Activated naive CD4-positive, alpha-beta T cell treated with anti-CD3 and anti-CD28 coated beads for 36 hours (primary cell): ENCODE measurements at places on chromosomes 4 and X. TPM values are rescaled to one million over a fixed set of nuclear protein-coding genes. Genes with fewer than 3 reads are reported as not detected.

- DNase-seq = no peak
These were observed 49.0 kb upstream of the TRAM1L1 start for GRCh38 chr4:117134386-117134785.

- no peak for DNase-seq
These were observed 175.2 kb downstream of the MGST2 start for GRCh38 chr4:139840773-139841172.

Gene NEUROG2
- total RNA-seq = 0.14 TPM

DNA sequence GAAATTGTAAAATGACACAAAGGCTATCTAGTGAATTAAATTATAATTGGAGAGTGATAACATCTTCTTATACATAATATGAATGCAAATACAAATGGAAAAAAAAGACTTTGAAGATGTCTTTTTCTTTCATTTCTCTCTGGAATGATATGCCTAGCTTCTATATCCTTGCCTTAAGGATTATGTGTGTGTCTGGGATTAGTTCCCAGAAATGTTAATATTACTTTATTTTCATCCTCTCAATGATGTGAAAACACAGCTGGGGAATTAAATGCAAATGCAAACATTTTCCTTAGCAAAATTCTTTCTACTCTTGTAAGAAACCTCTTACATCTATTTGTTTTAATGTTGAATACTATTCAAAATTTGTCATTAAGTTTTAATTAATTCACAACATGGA, 441.9 kb downstream of the FSTL5 start:
- DNase-seq = no peak

Gene POU3F4
- not detected for total RNA-seq

GRCh38 chr4:165986956-165987698, 114.1 kb downstream of the TLL1 start:
- no peak for DNase-seq

DNA sequence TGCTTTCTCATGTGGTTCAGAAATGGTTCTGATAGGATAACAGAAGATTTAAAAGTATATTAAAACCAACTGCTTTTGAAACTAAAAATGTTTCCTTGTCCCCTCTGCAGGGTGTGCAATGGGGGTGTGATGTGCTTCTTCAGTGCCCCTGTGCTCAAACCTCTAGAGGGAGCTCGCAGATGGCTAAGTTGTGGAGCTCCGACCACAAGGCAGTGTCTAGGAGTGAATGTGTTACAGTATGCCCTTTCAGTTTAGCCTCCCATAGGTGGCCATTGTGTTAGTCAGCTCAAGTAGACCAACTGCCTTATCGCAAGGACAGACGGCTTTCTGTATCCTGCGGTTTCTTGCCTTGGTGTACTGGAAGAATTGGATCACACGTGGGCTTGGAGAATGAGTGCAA, 130.5 kb downstream of the TENT5D start:
- DNase-seq = no peak

Gene SSX4
- total RNA-seq = not detected

DNA sequence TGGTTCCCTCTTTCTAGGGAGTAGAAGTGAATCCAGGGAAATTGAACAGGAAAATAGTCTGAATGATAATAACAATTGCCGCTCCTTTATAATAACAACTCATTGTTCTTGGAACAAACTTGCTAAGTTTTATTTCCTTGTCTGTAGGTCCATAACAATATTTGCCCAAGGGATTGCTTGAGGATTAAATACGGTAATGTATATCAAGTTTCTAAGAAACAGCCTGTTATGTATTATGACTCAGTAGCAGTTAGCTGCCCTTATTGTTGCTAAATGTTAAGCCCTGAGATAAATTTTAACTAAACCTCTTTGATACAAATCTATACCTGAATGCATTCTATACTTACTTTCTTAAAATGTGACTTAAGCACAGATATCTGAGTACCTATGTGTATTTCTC, 215.9 kb upstream of the AADAT start:
- DNase-seq = no peak

Gene SH2D1A
- 17.2 TPM for total RNA-seq

- DNase-seq = no peak
These were observed 36.0 kb downstream of the SORBS2 start for GRCh38 chr4:185775792-185776555.

GRCh38 chrX:56099271-56099670, 132.9 kb upstream of the KLF8 start:
- DNase-seq = no peak

Gene CT47B1
- not detected for total RNA-seq

GRCh38 chr4:8457646-8458252, 17.2 kb downstream of the TRMT44 start:
- DNase-seq = no peak

- peak; percentile 83 for DNase-seq
These were observed at the start of gene DCTD for GRCh38 chr4:182917182-182918043. TSS of gene DCTD (minus strand) at chr4:182917386. CDS start at chr4:182915568, 1,818 bp downstream.

DNA sequence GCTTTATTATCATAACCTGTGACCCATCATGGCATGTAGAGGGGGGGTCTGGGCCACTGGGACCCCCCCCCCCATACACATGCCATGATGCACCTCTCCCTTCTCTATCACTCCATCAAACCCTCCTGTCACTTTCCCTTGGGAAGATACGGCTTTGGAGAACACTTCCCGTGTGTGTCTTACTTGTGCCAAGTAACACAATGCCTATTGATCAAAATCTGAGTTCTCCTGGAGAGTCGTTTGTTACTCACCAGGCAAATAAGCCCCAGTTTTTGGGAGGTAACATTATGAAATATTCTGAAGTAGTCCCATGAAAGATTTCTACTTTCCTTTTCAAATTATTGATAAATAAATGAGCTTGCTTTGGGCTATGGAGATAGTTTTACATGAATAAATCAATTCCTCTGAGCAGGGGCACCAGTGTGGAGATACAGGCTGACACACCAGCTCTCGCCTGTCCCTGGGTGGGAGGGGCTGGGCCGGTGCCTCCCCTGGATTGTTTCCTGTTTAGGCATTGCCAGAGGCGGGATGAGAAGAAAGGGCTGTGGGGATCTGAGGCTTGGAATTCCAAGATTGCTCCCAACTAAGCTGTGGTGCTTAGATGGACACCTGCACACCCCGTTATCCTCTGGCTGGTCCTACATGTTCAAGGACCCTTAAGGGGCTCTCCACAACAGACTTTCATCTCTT, 63.2 kb upstream of the WWC2 start:
- DNase-seq = no peak

- no peak for DNase-seq
These were observed 133.0 kb upstream of the NALF2 start for GRCh38 chrX:69371159-69371558.

GRCh38 chr4:138558886-138559285, 316.7 kb upstream of the SLC7A11 start:
- DNase-seq = no peak

Gene ZNF141
- total RNA-seq = 21.2 TPM

- DNase-seq = no peak
These were observed 84.1 kb downstream of the MSN start for GRCh38 chrX:65751519-65751918.

Gene MAGEA9B
- total RNA-seq = not detected

DNA sequence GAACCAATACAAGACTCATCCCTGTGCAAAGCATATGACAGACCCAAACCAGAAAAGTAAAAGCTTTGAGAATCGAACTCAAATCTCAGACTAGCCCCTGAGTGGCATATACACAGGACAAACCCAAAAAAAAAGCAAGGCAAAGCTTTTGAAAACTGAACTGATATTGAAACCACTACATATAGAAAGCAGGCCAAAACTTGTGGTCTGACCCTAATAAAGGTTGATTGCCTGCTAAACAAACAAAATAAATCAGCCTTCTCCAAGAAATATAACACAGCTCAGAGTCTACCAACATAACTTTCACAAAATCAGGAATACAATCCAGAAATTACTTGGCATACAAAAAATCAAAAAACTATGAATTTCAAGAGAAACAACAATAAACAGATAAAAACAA, 40.3 kb downstream of the LRBA start:
- DNase-seq = no peak

DNA sequence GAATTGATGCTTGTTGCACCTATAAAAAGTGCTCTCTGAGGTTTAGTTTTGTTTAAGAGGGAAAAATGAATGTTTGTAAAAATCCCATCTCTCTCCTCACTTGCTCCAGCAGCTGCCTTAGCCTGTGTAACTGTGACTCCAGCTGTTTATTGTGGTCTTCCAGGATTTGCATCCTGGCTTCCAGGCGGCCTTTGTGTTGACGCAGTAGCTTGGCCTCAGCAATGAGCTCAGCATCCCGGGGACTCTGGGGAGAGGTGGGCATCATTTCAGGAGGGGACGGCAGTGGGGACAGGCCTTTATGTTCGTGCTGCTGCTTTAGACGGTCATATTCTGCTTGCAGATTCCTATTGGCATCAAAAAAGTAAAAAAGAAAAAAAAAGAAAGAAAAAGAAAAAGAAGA, 75.3 kb upstream of the FTHL17 start:
- no peak for DNase-seq

GRCh38 chrX:68175562-68175961, 257.7 kb downstream of the OPHN1 start:
- no peak for DNase-seq

GRCh38 chr4:76708971-76709771, 188.8 kb downstream of the SOWAHB start:
- no peak for DNase-seq

GRCh38 chrX:38868321-38868720, 67.1 kb downstream of the MID1IP1 start:
- no peak for DNase-seq

DNA sequence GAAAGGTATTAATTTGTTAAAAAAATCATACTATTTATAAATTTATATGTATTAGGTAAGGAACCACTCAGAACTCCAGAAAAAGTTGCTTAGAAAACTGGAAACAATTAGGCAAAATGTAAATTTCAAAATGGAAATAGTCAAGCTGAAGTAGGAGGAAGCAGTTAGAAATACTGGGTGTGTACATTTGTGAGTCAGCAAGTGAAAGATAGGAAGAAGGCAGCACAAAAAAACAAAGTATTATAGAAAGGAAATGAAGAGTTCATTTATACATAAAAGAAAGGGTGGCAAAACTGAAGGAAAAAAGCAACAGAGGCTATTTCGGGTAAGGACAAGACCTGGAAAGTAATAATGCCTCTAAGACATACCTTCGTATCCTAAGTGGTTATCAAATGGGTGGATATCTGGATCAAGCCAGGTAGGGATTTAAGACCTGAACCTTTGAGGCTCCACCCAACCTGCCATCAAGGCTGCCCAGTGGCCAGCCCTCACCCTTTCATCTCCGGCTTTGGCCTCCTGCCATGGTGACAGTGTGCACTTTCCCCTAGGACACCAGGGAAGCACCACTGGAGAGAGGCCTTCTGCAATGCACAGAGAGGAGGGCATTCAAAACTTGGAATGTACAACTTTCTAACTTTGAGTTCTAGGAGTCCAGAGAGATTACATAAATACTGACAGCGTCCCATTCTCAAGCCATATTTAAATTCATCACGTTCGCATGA, at the start of gene LRRC66:
Gene LRRC66, minus strand, starts transcription at position 428 of the 722 bp plus-strand sequence. CDS start 2,750 bp downstream, outside the sequence.
- DNase-seq = no peak

- no peak for DNase-seq
These were observed 122.6 kb upstream of the BMPR1B start for GRCh38 chr4:94635177-94635576.

Gene ANXA5
- 99.5 TPM for total RNA-seq

DNA sequence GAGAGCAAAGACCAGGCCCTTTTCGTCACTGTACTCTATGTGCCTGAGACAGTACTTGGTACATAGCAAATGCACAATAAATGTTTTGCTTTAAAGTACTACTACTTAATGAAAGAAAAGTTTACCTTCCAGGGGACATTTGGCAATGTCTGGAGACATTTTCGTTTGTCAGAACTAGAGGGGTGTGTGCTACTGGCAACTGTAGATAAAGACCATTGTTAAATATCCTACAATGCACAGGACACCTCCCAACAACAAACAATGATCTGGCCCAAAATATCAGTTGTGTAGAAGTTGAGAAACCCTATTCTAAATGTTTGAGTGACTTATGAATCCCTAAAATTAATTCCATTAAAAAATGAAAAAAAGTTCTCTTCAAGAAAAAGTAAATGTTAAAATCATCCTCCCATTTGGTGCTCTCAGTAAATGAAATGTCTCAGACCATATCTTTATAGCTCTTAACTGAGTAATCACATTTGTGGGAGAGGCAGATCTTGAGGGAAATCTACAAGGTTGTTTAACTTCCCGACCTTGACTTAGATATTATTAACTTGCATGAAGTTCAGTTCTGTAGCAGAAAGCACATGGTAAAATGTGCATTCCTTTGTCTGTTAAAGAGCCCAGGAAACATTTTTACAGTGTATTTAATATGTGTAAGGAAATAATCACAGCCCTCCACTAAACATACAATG, 18.5 kb downstream of the EGFL6 start:
- no peak for DNase-seq

DNA sequence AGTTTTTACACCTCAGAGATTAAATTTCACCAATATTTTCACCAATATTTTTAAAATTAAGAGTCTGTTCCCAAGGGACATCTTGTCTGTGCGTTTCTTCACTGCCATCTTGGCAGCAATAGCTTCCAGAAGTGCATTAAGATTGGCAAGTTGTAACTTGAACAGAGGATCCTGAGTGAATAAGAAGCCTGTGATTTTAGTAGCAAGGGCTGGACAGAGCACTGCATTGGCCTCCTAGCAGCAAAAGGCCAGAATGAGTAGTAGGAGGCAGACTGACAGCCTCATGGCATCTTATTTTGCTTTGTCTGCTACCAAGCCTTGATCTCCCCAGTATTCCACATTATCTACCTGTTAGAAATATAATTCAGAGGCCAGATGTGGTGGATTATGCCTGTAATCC, 138.4 kb downstream of the CPE start:
- DNase-seq = no peak
